ENCODE measurements at places on chromosomes 11 and 22.
A peak's percentile ranks its signal among the peaks of the same experiment; 100 is the strongest.

- DNase-seq = no peak
These were observed 1234.7 kb downstream of the TBC1D22A start for GRCh38 chr22:47997052-47997590.

GRCh38 chr11:7683571-7683970 is 10.3 kb upstream of the CYB5R2 start:
- DNase-seq = no peak

DNA sequence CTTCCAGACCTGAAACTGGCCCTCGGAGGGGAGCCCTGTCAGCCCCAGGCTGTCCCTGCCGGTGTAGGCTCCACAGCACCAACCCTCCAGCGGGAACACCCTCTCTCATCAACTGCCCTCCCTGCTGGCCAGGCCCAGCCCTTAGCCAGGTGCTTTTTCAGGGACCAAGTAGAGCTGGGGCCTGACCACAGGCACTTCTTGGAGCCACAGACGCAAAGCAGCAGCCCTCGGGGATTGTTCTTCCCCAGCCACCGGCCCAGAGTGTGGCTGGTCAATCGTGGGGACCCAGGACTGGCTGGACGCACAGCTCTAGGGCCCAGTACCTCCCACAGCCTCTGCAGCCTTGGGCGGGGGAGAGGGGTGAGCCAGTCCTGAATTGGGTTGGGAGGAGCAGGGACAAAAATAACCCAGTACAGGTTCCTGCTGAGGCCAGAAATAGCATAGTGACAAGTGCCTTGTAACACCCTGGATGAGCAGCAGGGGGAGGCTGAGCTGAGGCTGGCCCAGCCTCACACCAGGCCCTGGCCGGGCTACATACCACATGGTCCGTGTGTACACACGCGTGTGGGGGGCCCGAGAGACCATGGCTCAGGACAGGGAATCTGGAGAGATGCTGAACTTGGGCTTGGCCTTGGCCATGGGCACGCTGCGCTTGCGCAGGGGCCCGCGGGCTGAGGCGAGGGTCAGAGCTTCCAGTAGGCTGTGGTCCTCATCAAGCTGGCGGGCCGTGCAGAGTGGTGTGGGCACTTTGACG is 2.0 kb downstream of the KCNJ11 start:
- peak; percentile 17 for DNase-seq

GRCh38 chr11:7439746-7440320 is 45.5 kb upstream of the OLFML1 start:
- DNase-seq = no peak

GRCh38 chr11:120146413-120147093 is 8.6 kb upstream of the TRIM29 start:
- DNase-seq = no peak

DNA sequence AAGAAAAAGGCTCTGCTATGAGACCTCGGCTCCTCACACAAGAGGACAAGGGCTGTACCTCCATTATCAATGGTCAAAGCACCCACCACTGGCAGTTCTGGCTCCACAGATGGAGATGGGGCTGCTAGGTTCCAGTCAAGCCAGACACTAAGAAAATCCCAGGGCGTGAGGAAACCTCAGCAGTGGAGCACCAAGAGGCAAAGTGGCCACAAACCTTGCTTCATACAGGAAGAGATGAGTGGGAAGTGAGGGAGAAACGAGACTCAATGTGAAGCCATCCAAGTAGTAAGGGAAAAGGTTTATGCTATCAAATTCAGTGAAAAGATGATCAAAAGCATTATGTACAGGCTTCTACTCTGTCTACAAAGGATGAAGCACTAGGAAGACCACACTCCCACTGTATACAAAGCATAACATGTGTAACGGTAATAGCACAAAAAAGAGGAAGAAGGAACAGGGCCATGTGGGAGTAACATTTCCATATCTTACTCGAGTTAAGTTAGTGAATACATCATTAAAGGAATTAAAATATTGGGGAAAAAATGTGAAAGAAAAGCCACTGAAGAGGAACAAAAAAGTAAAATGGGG is 27.0 kb downstream of the POLDIP3 start:
- DNase-seq = no peak

DNA sequence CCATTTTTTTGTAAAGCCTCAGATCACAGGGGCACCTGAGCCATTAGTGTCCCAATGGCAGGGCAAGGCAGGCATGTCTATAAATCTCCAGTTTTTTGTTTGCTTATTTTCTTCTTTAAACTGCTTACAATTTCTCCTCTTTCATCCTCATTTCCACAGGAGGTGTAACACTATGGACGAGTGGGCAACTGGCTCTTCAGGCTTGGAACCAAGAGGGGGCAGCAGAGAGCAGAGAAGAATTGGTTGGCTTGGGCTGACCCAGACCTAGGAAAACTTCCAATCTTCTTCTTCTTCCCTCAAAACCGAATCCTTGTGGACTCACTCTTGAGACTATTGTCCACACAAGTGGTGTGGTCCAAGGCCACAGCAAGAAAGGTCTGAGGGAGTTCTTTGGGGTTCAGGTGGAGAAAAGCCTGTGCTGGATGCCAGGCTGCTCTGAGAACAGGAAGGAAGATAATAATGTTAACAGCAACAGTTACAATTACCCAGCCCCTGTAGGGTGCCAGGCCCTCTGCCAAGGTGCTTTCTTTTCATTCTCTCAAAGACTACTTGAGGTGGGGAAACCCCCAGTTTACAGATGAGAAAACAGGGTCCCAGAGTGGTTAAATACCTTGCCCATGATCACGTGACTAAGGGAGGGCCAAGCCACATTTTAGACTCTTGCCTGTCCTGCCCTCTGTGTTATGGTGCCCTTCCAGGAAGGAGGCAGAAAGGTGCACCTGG is 70.7 kb upstream of the E2F8 start:
- peak; percentile 54 for DNase-seq

GRCh38 chr22:20298803-20299745 is 20.8 kb downstream of the DGCR6L start:
- DNase-seq = peak; percentile 72

- DNase-seq = no peak
These were observed 516 bp downstream of the NEU3 start for GRCh38 chr11:74989260-74989638.

DNA sequence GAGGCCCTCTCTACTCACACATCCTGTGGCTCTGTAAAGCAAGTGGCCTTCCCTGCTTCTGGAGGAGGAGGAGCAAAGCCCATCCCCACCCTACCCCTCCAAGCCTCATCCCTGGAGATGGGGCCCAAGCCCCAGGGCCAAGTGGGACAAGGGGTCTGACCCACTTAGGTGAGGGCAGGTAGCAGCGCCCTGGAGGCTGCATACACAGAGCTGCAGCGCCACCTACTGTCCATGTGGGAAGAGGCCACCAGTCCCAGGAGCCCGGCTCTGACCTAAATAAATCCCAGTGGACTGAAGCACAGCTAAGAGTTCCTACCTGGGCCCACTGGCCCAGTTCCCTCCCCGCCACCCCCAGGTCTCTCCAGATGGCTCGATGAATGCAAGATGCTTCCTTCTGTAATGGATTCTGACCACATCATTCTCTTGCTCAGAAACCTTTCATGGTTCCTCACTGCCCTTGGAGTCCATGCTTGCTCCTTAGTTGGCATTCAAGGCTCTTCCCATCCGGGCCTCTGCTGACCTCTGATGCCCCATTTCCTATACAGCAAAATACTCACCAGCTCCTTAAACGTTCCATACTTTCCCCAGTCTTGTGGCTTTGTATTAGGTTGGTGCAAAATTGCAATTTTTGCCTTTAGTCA is 62.1 kb downstream of the THAP12 start:
- peak; percentile 53 for DNase-seq

DNA sequence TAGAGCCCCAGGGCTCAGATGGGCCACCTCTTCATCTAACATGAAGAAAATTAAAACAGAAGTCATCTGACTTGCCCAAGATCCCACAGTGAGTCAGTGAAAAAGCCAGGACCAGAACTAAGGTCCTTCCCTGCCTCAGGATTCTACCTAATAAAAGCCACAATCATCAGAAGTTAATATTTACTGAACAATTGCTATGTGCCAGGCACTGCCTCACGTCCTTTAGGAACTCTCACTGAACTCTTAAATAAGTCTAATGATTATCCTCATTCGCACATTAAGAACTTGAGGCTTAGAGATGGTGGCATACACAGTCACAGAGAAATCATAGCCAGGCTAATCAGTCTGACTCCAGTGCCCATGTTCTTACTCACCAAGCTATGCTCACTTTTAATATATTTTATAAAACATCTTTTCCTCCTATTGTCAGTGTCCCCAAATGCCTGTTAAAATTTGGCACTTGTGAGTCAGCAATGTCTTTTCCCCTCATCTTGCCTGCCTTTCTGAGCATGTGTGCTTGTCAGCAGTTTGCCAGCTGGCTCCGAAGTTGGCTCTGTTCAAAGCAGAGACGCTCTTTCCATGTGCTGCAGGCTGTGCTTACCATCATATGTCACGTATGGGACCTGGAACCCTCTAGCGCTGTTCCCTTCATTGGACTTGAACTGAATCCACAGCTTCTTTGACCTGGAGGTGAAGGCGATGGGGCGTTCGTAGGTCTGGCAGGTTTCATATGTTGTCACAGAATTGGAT is 21.5 kb upstream of the NRIP3 start:
- no peak for DNase-seq

DNA sequence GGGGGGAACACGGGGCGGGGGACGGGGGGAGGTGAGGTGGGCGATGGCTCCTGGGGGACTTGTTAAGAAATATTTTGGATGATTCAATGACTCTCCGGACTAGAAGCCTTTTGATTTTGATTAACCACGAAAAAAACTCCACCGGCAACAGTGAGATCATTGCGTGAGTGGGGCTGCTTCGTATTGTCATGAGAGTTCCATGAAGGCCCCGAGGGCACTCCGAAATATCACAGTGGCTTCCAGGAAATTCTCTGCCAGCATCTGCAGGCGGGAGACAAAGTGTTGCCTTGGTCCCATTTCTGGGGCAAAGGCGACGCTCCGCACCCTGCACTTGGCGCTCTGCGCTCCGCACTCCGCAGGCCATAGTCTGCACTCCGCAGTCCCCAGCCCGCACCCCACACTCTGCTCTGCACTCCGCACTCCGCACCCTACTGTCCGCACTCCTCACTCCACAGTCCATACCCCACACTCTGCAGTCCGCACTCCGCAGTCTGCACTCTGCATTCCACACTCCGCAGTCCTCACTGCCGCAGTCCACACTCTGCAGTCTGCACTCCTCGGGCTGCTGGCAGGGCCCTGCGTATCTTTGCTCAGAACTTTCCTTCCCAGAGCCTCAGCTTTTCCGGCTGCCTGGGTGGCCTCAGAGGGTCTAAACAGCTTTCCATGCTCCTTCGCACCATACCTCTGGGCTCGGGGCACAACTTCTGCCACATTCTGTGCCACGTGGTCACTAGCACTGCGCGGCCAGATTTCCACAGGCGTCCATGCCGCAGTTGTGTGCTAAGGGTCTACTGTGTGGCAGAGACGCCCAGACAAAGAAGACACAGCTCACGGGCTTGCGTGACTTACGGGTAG is 61.1 kb downstream of the LINC01488 start:
- DNase-seq = no peak

DNA sequence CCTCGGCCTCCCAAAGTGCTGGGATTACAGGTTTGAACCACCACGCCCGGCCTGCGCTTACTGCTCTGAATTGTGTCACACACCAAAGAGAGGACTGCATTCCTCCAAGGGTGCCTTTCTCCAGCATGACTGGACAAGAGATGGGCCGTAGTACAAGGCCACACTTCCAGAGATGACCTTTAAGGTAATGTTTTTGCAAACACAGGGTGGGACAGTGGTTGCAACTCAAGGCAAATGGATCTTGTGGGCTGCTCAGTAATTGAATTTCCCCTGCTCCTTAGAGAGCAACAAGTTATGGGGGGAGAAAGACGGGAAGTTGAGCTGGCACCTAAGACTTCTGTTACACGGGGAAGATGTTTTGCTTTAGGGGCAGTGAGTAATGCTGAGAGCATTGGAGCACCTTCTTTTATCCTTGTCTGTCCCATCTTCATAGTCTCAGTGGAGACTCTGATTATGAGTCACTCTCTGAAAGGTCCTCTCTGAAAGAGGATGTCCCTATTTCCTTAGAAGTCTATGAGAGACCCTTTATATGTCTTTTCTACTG is 66.3 kb downstream of the C11orf91 start:
- peak; percentile 89 for DNase-seq

GRCh38 chr11:9049959-9050358 is 41.4 kb downstream of the SCUBE2 start:
- DNase-seq = no peak

- peak; percentile 90 for DNase-seq
These were observed 3.6 kb downstream of the BCL9L start for GRCh38 chr11:118921929-118922744.

- DNase-seq = no peak
These were observed 47.6 kb downstream of the GGTLC2 start for GRCh38 chr22:22691716-22692701.

GRCh38 chr11:126378763-126379162 is 23.3 kb downstream of the ST3GAL4 start:
- no peak for DNase-seq

DNA sequence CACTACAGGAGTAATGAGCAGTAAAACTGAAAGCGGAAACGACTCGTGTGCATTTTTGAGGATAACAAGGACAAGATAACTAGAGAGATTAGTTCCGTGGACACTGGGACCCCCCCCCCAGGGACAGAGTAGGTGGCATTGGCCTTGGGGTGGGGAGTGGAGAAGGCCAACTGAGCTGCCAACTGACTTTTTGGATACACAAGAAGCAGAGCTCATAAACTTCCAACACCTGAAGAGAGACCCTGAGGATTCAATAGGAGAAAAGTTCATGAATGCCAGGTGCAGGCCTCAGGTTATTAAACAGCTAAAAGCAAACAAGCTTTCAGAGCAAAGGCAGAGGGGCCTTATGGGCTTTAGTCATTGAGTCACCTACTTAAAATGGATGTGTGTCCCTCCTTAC is 17.6 kb upstream of the PRSS23 start:
- no peak for DNase-seq

GRCh38 chr11:19651028-19651427 is 61.6 kb upstream of the NAV2 start:
- DNase-seq = no peak

GRCh38 chr11:6353367-6353987 is 33.2 kb upstream of the CAVIN3 start:
- peak; percentile 45 for DNase-seq

GRCh38 chr11:66478729-66479393 is 1.4 kb upstream of the DPP3 start:
- no peak for DNase-seq

GRCh38 chr11:34205326-34206035 is 100.1 kb downstream of the NAT10 start:
- DNase-seq = no peak

- peak; percentile 100 for DNase-seq
These were observed 2.4 kb upstream of the LRP4 start for GRCh38 chr11:46920755-46921154.

DNA sequence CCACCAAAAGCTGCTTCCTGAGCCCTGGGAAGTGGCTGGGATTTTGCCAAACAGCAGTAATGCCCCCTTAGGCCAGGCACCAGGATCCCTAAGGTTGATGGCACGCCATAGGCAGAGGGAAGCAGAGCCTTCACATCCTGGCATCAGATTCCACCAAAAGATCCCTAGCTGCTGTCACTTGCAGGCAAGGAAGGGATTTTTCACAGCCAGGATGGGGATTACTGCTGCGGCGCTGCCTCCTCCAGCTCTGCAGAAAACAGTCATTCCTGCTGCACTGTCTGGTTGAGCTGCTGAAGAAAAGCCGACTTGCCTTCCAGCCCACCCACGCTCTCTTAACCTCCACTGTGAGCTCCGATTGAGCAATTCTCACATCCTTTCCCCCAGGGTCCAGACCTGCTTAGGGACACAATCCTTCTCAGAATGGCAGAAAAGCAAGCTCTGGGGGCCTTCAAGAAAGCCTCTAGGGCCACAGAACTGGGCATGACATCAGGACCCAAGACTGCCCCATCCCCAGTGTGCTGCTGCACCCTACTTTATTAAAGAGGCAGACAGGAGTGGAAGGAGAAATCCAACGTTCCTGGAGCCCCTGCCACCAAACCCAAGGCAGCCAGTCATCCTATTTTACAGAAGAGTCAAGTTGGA is 19.9 kb downstream of the SYN3 start:
- DNase-seq = no peak

Measured in fibroblast of skin of back (primary cell).